Fibroblast of skin of left quadriceps (primary cell): ENCODE measurements at places on chromosomes 7 and 10.

DNA sequence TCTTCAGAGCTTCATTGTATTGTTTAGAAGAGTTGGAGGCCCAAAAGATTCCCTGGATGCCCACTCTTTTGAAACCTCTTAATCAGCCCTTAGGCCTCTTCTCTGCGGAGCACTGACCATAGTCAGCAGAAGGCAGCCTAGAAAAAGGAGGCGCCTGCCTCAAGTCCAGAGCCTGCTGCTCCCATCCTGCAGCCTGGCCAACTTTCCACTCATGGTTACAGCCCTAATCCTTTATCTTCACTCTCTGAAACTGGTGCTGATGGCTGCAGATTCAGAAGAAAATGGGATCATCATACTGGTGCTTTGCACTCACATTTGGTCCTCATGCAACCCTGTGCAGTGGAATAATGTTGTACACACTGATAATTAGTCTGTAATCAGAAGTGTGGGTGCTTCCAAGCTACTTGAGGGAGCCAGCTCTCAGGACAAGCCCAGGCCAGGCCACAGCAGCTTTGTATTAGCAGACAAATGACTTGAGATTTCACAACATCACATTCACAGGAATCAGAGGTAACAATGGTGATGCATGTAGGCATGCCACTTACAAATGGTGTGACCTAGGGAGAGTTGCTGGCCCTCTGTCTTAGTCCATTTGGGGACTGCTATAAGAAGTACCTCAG, 272.9 kb downstream of the GALNT17 start:
- DNase-seq: no peak

DNA sequence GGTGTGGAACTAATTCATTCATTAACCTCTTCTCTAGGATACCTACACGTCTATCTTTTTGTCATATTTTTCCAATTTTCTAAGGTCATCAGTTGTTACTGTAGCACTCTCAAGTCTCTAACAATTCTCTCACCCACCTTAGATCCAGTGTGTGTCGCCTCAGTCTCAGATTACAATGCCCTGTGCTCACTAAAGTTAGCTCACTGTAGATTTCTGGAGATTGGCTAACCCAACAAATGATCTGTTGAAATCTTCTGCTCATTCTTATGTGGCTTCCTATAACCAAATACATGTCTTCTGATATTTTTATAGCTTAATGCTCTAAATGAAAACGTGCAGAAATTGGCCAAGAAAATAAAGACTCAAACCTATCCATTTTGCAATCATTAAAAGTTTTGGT, 142.6 kb downstream of the SLC25A13 start:
- no peak for DNase-seq

- peak; percentile 96 for DNase-seq
Measured at GRCh38 chr7:41886262-41886900, 183.5 kb upstream of the INHBA start.

DNA sequence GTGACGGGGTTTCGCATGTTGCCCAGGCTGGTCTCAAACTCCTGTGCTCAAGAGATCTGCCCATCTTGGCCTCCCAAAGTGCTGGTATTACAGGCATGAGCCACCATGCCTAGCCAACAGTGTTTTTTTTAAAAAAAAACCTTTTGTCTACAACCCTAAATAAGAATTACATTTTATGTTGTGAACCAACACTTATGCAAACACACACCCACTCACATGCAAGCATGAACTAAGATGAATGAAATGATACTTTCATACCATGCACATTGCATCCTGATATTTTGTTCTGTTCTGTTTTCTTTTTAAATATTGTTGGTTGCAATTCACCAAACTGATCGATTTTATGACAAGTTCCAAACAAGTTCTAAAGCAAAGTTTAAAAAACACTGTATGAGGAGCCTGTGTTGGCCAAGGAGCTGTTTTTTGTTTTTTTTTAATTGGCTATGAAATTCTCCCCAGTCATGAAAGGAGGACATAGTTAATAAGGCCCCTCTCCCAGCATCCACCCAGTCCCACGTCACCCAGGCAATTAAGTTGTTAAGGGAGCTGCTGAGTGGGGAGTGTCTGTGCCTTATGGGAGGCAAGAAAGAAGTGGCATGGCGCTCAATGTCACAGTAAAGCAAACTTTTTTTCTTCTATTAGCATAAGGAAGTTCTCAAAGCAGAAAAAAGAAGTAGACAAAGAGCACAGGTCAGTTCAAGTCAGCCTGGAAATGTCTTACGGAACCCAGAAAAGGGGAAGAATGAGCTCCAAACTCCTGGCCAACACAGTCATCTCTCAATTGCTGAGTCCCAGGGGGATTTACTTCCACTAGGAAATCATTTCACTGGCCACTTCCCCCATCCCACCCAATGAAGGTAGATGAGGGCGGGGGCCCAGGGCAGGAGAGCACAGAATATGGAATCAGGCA, 50.1 kb downstream of the NOD1 start:
- DNase-seq: no peak

DNA sequence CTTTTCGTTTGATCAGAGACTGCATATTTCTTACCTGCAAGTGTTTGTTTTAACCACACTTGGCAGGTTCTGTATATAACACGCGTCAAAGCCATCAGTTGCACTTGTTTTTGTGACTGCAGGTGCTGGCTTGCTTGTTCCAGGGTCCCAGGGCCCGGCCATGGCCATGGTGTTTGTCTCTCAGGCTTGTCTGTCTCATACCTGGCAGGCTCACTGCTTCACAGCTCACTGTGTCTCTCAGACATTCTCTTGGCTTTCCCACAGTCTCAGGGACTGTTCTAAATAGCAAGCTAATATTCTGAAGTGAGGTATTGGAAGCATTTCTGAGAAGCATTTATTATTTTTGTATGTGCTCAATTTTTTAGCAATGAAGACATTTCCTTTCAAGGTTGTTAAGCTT, 46.9 kb downstream of the GPR141 start:
- no peak for DNase-seq

DNA sequence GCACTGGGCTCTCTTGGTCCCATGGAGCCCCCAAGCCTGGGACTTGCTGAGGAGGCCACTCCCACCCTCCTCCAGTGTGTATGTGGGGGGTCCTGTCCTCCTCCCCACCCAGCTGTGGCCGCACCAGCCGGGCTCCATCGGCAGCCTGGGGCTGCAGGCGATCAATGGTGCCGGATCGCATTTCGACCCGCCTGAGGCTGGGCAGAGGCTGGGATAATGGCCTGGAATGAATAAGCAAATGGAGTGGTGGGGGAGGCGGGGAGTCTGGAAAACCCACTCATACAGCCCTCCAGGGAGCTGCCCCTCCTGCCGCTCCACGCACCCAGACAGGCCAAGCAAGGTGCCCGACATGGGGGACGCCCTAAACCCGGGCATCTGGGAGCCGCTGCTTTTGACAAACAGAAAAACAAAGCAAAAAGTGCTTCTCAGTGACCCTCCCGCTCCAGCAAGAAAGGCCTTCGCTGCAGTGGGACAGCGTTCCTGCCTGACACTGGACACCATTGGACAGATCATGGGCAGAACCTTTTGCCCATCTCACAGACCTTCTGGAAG, 160.5 kb downstream of the NRF1 start:
- DNase-seq: no peak

DNA sequence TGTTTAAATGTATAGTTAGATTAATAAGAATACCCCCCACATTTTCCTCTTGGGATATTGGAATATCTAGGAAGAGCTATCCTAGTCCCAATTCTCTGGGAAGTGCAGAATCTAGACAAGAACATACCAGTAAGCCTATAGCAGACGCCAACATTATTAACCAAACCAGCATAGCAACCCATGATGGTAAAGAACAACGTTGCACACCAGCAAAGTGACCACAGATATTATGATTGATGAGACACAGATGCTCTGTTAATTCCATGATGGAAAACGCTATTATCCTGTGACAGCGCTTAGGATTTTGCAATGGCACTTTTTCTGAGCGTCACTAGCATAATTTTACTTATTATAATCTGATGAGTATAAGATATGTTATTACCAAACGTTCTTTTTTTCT, 603.1 kb upstream of the PCDH15 start:
- no peak for DNase-seq

DNA sequence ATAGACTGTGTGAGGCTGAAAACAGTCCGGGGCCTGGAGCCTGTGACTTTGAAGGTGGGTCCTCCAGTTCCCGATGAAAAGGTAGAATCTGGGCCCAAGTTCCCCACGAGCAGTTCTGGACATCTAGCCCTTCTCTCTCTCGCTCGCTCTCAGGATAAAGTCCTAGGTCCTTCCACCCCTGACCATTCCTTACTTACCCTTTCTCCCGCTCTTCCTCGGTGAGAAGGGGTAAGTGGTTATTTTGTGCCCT, 713 bp downstream of the IMMP2L start:
- DNase-seq: no peak

DNA sequence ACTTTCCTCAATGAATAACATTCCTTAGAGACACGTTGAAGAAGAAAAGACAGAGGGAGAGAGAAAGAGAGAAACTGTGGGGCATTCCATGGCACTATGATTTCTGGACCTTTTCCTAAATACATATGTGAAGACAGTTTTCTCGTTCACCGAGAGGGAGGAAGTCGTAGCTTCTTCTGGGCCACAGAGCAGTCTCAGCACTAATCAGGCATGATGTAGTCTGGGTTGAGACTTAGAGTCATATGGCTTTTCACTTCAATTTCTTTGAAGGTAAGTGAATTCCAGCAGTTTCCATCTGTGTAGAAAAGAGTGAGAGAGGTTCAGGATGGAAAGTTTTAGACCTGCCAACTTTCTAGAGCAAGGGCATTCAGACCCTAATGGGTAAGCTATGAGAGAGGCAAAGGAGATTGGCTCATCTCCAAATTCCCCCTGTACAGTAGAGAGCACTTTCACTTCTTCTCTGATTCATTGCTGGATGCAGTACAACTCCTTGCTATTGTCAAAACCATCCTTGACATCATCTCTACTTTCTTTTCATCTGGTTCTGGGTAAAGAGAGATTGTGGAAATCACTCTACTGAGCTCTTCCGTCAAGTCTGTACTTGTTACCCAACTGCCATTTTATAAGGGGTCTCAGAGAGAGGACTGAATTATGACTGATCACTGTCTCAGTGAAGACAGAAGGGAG, 31.5 kb upstream of the OR9A4 start:
- no peak for DNase-seq

DNA sequence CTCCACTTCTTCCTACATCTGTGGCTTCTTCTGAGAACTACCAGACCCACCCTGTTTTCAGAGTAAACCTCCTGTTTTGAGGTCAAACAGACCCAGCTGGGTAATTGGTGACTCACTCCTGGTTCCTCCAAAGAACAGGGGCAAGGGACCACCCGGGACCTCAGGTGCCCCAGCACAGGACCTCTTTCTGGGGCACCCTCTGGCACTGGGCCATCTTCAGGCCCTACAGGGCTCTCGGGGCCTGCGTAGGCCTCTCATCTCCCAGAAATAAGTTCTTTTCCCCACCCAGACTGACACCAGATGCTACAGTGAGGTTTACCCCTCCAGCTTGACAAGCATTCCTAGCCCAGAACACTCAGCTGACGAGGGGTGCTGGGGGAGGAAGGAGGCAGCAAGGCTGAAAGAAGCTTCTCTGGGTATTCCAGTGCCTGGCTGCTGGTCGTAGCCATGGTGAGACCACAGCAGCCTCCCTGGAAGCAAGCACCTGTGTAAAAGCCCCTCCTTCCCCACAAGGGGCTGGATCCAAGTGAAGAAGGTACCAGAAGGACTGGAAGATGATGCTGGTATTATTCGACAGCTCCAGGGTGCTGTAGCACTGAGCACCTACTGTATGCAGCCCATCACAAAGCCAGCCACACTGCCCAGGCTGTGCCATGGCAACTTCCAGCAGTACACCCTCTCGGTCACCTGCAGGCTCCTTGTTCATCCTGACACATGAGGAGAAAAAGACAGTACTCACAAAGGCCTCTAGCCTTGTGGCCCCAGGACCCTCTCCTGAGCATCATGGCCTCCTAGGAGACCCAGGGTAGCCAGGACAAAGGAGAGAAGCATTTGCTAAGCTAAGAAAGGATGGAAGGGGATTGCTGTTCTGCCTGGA, 47.4 kb downstream of the ALOX5 start:
- no peak for DNase-seq

GRCh38 chr7:105021352-105021751, 7.3 kb downstream of the KMT2E start:
- DNase-seq: no peak

DNA sequence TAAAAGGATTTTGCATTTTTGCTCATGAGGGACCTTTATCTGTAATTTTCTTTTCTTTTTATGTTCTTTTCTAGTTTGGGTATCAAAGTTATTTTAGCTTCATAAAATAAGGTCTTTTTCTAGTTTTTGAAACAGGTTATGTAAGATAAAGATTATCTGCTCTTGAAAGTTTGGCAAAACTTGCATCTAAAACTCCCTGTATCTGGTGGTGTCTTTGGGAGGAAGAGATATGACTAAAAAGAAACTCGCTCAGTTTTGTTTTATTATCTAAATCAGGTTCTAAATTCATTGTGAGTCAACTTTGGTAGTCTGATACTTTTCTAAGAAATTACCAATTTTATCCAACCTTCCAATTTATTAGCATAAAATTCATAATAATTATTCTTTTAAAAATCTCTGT, 55.1 kb downstream of the VCL start:
- no peak for DNase-seq

- no peak for DNase-seq
Measured at GRCh38 chr10:21368022-21368582, 157.4 kb downstream of the SKIDA1 start.

- DNase-seq: no peak
Measured at GRCh38 chr10:103872137-103872931, 17.0 kb upstream of the SH3PXD2A start.

DNA sequence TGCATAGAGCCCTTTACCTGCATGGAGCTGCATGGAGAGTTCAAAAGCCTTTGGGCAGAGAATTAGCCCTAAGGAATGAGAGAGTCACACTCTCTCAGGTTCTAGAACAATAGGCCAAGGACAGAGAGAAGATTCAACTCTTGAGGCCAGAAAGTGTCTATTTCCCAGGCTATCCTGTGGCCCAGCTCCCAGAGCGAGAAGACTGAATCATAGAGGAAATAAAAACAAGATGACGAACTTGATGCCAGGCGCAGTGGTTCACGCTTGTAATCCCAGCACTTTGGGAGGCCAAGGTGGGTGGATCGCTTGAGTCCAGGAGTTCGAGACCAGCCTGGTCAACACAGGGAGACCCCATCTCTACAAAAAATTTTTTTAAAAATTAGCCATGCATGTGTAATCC, 18.3 kb upstream of the PODXL start:
- no peak for DNase-seq

DNA sequence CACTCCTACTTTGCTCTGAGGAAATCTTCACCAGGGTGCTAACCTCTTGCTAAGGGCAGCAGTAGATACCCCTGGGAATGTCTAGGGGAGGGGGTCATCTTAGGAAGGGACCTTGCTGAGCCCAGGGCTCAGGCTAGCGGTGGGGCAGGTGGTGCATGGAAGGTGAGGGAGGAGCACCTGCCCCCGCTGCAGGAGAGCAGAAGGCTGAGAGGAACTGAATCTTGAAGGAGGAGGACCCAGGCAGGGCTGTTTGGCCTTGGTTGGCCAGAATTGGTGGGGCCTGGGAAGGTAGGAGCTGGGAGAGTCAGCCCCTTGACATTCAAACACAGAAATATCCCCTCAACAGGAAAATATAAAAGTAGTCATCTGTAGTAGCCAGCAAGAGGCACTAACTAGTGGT, 7.0 kb downstream of the CALHM3 start:
- DNase-seq: no peak

- no peak for DNase-seq
Measured at GRCh38 chr10:132135053-132135872, 51.5 kb upstream of the DPYSL4 start.
